ENCODE measurements at places on chromosomes 16 and 17. TPM values are rescaled to one million over a fixed set of nuclear protein-coding genes. Genes with fewer than 3 reads are reported as not detected.

GRCh38 chr16:86075839-86076440 is 177.0 kb downstream of the IRF8 start:
- H3K27me3 ChIP-seq, result peaks cover 90% of the 10 kb centered on the region
- no peaks in the 10 kb centered on the region for H3K36me3 ChIP-seq
- H3K4me1 ChIP-seq, result no peaks in the 10 kb centered on the region
- no peak overlapping the region for H3K4me3 ChIP-seq

The RARA gene
- 17.1 TPM for total RNA-seq

DNA sequence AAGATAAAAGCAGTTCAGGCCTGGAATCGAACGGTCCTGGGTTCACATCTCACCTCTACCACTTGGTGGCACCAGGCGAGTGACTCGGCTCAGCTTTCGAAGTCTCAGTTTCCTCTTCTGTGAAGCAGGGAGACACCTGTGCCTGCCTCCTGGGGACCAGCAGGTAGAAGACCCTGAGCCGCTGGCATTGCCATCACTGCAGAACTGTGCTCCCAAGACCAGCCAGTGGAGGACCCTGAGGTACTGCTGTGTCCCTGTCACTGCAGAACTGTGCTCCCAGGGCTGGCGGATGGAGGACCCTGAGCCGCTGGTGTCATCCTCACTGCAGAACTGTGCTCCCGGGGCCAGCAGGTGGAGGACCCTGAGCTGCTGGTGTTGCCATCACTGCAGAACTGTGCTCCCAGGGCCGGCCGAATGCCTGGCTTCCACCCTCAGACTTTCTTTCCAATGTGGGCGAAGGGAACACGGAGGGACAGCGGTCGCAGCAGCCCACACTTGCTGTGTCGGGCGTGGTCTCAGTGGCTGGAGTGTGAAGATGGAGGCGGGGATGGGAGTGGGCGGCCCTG is 8.7 kb upstream of the SLC7A5 start:
- peaks cover 68% of the 10 kb centered on the region for H3K27me3 ChIP-seq
- no peaks in the 10 kb centered on the region for H3K4me1 ChIP-seq
- no peak overlapping the region for H3K4me3 ChIP-seq
- no peak overlapping the region for H3K27ac ChIP-seq

The IGF2BP1 gene
- total RNA-seq, result not detected

The PTGES3L gene
- 37.9 TPM for total RNA-seq

The KCNH4 gene
- 0.16 TPM for total RNA-seq

DNA sequence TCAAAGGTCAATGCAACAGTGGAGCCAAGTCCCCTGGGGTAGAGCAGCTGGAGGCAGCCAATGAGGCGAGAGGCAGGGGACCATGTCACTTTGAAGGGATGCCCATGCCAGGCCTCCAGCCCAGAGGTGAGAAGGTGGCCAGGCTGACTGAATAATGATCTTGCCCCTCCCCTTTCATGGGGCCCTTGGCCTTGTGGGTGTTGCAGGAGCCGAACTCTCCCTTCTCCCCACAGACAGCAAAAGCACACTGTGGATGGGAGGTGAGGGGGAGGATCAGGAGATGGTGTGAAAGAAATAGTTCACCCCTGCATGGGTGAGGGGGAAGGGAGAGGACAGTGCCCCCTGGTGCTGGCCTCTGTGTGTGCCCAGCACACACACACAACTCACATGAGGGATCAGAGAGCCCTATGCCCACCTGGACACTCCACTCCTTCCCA is 15.8 kb upstream of the TBX21 start:
- no peak for DNase-seq
- peaks cover 16% of the 10 kb centered on the region for H3K4me1 ChIP-seq
- no peak overlapping the region for H3K27ac ChIP-seq
- H3K4me3 ChIP-seq, result no peak overlapping the region
- H3K36me3 ChIP-seq, result no peaks in the 10 kb centered on the region
- peaks cover 61% of the 10 kb centered on the region for H3K27me3 ChIP-seq
